ENCODE measurements at places on chromosomes 16 and 17.

- no peak for DNase-seq
These were observed 54.2 kb downstream of the PLD6 start for GRCh38 chr17:17151962-17152361.

DNA sequence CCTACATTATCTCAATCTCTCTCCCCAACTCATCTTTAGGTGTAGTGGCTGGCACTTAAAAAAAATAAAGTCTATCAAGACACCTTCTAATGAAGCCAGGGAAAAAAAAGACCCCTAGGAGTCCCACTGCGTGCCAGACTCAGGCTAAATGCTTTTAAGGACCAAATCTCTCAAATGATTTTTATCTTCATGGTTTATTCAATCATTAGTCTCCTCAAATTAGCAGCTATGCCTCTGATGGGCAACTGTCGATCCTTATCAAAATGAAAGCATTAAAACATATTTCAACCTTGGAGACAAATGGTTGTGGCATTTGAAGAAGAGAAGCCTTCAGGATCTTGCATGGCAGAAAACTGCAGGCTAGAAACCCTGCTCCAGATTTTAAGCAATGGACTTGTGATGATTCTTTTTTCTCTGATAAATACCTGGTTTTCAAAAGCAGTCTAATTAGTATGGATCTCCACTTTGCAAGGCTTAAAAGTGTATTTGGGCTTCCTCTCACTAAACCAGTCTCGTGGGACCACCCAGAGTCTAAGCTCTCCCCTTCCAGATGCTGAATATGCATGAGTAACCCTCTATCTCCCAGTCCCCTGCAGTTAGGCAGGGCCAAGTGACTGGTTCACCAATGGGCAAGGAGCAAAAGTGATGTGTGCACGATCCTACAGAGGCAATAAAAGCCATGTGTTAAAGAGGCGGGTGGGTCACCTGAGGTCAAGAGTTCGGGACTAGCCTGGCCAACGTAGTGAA lies 14.9 kb downstream of the ITPRIPL2 start:
- no peak for DNase-seq

GRCh38 chr16:555528-556473 lies 4.4 kb upstream of the PRR35 start:
- DNase-seq: no peak

- no peak for DNase-seq
These were observed 160.9 kb downstream of the SPECC1 start for GRCh38 chr17:20170085-20170484.

GRCh38 chr17:80497726-80498241 lies 21.4 kb upstream of the NPTX1 start:
- no peak for DNase-seq

GRCh38 chr16:64269756-64270155 lies 852.1 kb downstream of the CDH11 start:
- no peak for DNase-seq
